ENCODE measurements at places on chromosomes 6 and 20. TPM values are rescaled to one million over a fixed set of nuclear protein-coding genes. Genes with fewer than 3 reads are reported as not detected.

DNA sequence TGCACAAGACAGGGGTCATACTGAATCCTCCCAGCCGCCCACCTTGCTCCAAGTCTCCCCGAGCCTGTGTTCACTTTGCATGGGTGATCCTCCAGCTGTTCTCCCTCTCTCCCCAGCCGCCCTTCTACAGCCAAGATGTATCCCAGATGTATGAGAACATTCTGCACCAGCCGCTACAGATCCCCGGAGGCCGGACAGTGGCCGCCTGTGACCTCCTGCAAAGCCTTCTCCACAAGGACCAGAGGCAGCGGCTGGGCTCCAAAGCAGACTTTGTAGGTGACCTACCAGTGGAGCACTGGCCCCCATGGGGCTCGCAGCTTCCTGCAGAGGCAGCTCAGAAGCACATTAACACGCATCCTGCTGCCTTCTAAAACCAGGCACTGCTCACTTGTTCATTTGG is 14.6 kb upstream of the IFT52 start:
- peak; percentile 57 for DNase-seq

ZBTB46 gene
- total RNA-seq: 13.5 TPM

TRIM40 gene
- total RNA-seq: not detected

SH3BGRL2 gene
- 5.9 TPM for total RNA-seq

- no peak for DNase-seq
These were observed 21.5 kb upstream of the TAF4 start for GRCh38 chr20:62087227-62087626.

GRCh38 chr6:75147512-75147911 is 58.3 kb downstream of the COL12A1 start:
- DNase-seq: no peak

TTI1 gene
- total RNA-seq: 11.9 TPM

DNA sequence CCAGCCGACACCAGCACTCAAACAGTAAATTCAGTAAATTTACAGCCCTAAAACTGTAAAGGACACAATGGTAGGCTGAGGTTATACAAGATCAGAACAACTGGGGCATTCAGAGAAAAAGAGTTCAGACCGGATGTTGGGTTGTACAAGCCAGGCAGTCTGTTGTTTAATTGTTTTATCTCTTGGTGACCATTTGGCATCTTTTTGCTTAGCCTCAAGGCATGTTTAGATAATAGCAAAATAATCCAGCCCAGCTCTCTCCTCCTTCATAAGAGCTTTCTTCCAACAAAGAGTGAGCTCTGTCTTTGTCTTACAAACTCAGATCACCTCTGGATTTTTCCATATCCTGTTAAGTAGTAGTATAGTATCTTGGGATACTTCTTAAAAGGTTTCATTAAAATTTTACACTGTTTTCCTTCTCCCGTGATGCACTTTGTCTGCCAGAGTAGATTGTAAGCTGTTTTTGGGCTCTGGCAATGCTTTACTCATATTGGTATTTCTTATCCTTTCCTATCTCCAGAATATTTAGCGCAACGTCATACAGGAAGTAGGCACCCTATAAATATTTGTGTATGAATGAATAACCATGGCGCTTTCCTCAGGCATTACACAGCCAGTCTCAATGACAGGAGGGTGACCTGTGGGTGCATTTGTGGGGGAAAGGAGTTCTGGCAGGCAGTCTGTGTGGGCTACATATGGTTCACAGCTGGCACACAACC is 35.6 kb upstream of the TRAM2 start:
- no peak for DNase-seq

DNA sequence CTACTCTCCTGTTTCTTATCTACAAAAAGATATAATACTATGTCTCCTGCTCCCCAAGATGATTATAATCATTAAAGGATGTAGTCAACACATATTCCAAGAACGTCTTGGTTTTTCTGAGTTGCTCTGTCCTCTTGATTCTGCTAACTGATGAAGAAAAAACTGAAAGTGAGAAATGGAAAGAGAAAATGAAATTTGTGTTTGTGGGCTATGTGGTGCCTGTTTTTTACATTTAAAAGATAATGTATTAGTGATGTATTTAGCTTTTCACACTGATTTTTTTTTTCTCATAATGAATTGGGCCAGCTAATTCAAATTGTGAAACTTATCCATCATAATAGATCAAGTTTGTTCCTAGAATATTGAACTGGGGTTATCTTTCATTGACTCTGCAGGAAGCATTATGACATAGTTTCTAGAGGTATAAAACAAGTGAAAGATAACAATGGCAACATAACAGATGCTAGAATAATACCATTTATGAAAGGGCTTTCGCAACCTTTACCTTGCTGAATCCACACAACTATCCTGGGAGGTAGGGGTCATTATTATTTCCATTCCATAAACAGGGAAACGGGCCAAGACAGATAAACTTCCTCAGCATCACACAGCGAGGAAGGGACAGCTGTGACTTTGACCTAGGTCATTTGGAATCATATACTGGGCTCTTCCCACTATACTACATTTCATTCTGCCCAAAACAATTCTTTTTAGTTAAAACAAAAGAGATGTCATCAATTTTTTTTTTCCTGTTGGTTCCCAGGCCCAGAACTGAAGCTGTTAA is 336.7 kb downstream of the GJA1 start:
- DNase-seq: no peak

DNA sequence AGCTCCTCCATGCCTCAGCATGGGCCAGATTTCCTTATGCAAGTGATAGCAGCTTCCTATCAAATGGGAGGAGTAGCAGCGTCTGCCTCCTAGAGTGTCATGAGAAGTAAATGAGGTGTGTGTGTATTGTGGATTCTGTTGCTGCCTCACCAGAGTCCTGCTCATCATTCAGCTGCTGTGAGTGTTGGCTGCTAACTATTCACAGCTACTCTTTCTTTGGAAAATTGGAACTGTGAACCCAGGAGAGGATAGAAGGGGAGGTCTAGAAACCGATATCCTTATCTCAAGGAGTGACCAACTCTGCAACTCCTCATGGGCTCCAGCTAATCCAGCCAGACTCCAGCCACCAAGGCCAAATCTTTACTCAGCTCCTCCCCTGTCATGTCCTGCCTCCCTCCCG is 63.3 kb downstream of the TOX2 start:
- DNase-seq: no peak

DNA sequence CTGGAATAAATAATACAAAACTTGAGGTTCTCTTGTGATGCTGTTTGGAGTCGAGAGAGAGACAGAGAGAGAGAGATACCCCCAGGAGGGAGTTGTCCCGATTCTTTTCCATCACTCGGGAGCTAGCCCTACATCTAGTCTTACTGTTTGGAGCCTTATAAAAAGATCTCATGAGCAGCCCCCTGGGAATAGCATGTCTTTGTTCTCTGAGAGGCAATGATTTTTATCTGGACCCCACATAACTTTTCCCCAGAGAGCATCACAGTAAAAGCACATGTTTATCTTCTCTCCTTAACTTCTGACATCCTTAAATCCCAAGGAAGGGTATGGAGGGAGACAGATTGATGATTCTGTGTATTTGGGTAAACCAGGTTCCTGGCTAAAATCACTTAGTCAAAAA is 20.9 kb upstream of the HLA-DOA start:
- no peak for DNase-seq

MICB gene
- total RNA-seq: 1.3 TPM

GRCh38 chr20:61749406-61750075 is 316.1 kb downstream of the TAF4 start:
- no peak for DNase-seq

PRR18 gene
- not detected for total RNA-seq

DNA sequence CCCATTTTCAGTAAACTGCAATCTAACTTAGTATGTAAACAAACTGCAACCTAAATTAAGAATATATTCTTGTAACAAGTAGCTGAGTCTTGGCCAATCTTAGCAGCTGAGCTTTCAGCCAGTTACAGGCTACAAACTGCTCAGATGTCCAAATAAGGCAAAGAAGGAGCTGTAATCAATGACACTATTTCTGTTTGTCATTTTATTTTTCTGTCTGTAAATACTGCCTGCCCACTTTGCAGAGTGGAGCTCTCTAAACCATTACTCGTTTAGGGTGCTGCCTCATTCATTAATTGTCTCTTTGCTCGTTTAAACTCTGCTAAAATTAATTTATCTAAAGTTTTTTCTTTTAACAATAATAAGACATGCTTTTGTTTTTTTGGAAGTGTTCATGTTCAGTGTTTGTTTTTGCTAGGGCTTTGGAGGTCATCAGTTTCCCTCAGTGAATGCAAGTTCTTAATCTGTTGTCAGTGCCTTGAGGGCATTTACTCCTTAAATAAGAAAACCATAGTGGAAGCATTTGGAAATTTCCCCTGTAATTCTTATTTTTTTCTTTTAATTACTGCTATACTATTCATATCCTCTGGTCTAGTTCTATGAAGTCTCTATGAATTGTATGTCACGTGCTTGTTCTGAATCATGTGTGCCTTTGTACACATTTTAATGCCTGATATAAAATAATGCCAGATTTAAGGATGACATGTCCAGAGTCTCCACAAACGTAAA is 3.6 kb upstream of the PRL start:
- DNase-seq: no peak

DNA sequence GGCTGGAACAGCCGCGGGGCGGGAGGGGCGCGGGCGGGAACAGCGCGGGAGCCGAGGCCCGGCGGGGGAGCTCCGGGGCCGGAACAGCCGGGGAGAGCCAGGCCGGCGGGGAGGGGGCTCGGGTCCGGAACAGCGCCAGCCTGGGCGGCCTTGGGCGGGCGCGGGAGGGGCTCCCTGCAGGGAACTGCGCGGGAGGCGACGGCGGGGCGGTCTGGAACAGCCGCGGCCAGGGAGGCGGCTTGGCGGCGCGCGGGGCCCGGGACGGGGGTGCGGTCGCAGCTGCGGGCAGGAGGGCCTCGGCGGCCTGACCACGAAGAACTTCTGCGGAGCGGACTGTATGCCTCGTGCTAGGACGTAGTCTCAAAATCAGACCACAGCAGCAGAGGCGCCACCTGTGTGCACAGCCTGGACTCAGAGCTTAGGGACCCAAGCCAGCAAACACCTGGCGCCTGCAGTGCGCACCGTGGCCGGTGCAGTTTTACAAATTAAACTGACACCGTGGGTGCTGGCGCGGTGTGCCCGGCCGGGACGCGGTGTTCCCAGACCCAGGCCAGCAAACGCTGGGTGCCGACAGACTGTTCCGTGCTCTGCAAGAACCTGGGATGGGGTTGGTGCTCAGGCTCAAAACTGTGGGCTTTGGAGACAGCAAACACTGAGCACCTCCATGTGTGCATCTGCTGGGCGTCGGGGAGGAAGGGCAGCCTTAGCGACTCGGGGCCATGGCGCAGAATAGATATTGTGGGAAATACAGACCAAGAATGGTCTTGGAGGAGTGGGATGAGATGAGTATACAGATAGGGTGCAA is 572 bp downstream of the ZNF341 start:
- peak; percentile 92 for DNase-seq

DNA sequence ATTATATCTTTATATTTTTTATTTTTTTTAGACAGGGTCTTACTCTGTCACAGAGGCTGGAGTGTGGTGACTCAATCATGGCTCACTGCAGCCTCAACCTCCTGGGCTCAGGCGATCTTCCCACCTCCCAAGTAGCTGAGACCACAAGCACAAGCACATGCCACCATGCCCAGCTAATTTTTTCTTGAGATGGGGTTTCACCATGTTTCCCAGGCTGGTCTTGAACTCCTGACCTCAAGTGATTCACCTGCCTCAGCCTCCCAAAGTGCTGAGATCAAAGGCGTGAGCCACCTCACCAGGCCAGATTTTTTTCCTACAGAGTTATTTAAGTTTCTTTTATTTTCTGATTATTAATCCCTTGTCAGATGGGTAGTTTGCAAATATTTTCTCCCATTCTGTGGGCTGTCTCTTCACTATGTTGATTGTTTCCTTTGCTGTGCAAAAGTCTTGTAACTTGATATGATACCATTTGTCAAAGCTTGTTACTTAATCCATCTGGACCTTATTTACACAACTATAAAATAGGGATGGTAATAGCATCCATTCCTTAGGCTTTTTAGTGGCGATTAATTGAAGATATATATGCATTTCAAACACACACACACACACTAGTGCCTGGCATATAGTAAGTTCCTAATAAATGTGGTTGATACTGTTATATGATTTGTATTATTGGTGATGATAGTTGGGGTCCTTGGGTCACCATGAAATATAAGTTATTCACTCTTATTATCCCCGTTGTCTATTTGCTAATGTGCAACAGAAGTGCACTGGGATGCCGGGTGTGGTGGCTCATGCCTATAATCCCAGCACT is 187.1 kb downstream of the BCAS1 start:
- no peak for DNase-seq

- DNase-seq: no peak
These were observed 10.3 kb upstream of the DST start for GRCh38 chr6:56652994-56653393.

DNA sequence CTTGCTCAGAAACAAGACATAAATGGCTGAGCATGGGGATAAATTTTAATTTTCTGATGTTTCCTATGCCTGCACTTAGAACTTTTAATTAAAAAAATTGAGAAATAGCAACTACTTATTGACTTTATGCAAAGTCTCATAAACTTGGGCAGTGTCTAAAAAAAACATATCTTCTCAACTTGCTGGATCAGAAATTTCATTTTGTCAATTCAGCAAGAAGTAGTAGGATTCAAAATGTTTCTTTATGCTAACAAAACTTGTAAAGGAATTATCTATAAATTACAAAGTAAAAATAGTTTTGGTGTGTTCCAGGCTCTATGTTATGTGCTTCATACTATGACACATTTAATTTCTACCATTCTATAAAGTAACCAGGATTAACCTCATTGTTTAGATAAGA is 562.2 kb upstream of the IMPG1 start:
- no peak for DNase-seq

DNA sequence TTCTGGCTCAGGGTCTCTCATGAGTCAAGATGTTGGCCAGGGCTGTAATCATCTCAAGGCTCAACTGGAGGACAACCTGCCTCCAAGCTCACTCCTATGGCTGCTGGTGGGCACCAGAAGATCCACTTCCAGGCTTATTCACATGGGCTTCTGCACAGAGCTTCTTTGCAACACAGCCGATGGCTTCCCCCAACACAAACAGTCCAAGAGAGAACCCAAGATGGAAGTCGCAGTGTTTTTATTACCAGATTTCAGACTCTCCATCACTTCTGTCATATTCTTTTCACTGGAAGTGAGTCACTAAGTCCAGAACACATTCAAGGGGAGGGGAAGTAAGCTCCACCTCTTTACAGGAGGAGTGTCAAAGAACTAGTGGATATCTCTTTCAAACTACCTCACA is 75.5 kb downstream of the CD164 start:
- DNase-seq: no peak

DNA sequence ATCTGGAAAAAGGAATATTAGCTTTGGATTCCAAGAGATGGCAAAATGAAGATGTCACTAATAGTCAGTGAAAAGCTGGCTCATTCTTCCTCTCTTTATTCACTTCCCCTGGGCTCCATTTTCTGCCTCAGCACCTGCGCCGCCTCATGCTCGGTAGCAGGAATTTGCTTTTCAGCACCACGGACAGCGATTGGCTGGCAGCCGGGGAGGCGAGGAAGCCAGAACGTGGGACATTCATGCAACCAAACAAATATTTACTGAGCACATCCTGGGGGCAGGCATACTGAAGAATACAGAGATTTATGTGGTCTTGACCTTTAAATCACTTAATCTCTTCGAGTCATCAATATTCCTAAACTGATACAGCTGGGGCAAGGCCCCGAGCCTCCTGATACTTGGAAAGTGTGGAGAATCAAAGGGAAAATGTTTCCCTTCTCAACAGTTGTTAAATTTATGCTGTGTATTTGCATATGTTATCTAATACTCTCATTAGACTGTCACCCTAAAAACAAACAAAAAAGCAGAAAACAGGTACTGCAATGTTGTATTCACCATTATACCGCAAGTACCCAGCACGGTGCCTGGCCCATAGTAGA is 12.1 kb upstream of the PDYN start:
- peak; percentile 75 for DNase-seq
